ENCODE measurements at places on chromosomes 5 and 9.
A peak's percentile ranks its signal among the peaks of the same experiment; 100 is the strongest.

DNA sequence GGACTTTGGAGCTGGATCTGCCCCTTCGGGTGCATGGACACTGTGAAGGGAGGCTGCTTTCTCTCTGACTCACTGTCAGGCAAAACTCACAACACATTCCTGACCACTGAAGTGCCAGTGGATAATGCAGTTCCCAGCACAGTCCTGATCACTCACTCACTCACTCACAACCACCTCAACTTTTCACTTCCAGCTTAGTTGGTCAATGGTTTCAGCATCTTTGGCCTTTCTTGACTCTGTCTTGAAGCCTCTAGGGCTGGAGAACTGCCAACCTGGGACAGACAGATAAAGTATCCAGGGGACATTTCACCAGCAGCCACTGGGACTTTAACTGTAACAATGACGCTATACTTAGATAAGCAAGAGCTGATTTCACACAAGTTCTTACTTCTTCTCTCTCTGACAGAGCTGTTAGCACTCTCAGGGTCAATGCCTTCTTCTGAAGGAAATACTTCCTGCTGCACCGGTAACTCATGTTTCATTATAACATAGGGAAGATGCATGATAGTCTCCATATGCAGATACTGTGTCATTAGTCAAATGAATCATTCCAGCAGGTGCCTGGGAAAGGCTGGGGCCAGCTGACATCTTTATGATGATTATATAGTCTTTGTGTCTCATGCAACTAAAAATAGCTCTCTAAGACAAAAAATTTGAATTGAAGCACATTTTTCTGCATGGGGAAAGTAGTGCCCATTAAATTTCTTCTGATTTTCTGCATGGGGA is 499.0 kb downstream of the SEMA5A start:
- no peak for DNase-seq

DNA sequence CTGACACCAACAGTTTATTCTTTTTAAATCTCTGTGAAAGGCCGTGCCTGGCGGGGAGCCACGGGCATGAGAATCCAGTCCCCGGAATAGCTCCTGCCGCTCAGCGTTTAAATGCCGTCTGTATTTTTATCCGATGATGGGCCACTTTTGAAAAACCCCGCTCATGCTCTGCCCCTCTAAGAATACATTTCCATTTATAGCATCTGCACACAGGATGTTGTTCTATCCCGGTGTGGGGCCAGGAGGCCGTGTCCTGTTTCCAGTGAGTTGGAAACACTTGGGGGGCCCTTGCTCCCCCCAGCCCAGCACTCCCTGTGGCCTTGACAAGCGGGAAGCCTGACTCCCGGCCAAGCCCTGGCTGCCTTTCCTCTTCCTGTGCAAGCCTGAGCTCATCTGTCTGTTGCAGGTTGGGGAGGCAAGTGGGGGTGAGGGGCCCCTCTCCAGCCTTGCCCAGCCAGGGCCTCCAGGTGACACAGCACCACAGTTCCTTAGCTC is 39.0 kb downstream of the ERGIC1 start:
- no peak for DNase-seq

GRCh38 chr5:26024774-26025173 is 1013.6 kb downstream of the CDH9 start:
- peak; percentile 42 for DNase-seq

DNA sequence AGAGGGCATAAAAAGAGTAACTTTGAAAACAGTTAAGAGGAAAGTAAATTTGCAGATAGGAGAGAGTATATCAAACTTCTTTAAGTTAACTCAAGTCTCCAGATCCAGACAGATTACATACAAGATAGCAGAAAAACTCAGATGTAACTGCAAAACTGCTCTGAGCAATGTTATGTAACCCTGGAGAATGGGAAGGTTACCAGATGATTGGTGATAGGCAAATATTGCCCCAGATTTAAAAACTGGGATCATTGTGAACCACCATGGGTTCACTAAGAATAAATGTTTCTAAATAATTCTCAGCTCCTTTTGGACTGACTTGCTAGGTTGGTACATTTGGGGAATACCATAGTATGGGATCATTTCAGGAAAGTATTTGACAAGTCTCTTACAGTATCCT is 176.5 kb downstream of the ARL15 start:
- DNase-seq: no peak

GRCh38 chr5:133219296-133219695 is 167.5 kb downstream of the HSPA4 start:
- DNase-seq: peak; percentile 27

GRCh38 chr5:180135967-180136629 is 64.5 kb upstream of the RNF130 start:
- no peak for DNase-seq

DNA sequence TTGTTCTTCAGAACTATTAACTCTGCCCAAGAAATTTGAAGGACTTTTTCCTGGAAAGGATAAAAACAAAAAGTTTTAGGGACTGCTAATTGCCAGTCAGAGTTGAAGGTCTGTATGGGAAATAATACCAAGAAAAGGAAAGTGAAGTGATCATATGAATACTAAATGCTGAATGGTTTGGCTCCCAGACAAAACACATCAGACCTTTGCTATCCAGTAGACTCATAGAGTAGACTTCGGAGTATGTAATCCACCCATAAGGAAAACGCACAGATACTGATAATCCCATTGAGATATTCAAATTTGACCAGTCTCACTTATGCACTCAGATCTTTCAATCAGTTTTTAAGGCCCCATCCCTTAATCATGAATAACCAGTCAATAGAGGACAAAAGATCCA is 319.0 kb upstream of the PTGER4 start:
- no peak for DNase-seq

DNA sequence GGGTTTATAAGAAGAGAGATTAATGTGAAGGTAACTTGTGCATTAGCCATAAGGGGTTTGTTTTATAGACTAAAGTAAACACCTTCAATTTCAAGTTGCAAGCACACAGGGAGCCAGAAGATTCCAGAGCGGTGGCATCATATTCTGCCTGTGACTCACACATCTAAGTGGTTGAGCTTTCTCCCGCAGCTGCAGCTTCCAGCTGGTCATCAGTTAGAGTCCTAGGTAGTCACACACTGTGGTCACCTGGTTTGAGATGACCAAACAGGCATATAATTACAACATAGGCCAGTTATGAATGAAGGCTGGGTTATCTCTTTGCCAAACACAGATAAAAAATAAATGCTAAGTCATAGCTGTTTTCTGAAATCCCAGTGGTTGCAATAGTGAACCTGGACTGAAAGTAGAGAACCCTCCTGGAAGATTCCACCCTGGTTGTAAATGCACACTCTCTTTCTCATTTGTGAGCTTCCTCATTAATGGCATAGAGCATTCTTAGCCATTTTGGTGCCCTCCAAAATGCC is 171.3 kb downstream of the GDNF start:
- peak; percentile 93 for DNase-seq

DNA sequence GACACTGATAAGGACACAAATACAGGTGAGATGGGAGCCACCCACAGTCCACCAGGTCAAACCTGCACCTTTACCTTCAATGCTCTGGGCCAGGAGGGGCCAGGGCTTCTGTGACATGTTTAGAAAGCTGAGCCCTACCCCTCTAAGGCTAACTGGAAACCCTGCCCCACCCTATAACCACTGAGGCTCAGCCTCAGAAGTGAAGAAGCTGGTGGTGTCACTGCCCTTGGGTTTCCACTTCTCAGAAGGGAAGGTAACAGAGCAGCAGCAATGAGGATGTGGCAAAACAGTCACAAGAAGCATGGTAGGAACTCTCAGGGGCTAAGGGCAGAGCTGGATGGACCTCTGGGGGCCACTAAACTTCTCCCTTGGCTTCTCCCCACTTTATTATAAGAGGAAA is 6.0 kb downstream of the PDGFRB start:
- no peak for DNase-seq

GRCh38 chr5:95712347-95712958 is 18.7 kb upstream of the RHOBTB3 start:
- DNase-seq: peak; percentile 99

GRCh38 chr5:151798674-151799073 is 26.9 kb downstream of the G3BP1 start:
- DNase-seq: no peak

DNA sequence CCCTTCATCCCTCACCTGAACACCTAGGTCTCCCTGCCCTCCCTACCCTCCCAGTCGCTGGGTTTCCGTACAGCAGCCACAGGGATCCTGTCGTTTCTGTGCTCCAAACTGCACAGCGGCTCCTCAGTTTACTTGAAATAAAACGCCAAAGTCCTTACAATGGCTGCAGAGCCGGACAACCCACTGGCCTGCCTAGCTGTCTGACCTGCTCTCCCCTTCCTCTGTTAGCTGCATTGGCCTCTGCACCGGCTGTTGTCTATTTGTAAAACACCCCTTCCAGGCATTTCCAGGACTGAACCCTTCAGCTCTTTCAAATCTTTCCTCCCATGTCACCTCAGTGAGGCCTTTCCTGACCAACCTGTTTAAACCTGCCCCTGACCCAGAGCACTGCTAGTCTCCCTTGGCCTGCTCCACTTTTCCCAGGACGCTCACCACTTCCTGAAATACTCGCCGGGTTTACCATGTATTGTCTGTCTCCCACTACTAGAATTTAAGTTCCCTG is 9.1 kb upstream of the MGAT1 start:
- DNase-seq: no peak

GRCh38 chr5:98781520-98781919 is 8.1 kb downstream of the RGMB start:
- DNase-seq: no peak

GRCh38 chr5:111997711-111998110 is 240.7 kb upstream of the NREP start:
- DNase-seq: no peak

GRCh38 chr9:20209391-20210340 is 412.6 kb downstream of the MLLT3 start:
- DNase-seq: no peak

GRCh38 chr5:101534491-101535110 is 631.5 kb upstream of the ST8SIA4 start:
- peak; percentile 10 for DNase-seq

DNA sequence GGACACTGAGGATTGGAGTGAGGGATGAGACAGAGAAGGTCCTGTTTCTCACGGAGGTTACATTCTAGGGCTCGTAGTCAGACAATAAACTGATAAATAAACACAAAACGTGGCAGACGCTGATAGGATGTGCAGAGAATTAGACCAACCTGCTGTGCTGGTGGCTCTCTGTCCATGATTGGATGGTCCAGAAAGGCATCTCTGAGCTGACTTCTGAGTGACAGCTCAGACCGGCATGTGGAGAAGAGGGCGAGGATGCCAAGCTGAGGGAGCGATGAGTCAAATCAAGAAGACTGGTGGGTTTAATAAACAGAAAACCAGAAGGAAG is 132.3 kb upstream of the TAF11L2 start:
- no peak for DNase-seq

DNA sequence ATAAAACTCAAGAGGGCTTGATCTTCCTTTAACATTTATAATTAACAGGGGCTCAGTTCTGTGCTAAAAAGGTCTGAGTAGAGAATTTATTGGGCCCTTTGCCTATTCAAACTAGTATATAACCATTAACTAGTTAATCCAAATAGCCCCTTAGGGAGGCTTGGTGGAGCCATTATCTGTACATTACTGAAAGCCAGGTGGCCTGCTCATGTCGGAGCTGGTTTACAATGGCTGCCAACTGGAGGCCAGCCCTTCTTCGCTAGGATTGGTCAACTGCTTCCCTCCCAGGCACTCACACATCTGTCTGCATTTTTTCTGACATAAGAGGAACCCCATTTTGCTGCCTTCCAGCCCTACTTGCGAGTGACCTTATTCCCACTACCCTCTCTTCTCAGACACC is 30.4 kb upstream of the NDFIP1 start:
- DNase-seq: no peak

DNA sequence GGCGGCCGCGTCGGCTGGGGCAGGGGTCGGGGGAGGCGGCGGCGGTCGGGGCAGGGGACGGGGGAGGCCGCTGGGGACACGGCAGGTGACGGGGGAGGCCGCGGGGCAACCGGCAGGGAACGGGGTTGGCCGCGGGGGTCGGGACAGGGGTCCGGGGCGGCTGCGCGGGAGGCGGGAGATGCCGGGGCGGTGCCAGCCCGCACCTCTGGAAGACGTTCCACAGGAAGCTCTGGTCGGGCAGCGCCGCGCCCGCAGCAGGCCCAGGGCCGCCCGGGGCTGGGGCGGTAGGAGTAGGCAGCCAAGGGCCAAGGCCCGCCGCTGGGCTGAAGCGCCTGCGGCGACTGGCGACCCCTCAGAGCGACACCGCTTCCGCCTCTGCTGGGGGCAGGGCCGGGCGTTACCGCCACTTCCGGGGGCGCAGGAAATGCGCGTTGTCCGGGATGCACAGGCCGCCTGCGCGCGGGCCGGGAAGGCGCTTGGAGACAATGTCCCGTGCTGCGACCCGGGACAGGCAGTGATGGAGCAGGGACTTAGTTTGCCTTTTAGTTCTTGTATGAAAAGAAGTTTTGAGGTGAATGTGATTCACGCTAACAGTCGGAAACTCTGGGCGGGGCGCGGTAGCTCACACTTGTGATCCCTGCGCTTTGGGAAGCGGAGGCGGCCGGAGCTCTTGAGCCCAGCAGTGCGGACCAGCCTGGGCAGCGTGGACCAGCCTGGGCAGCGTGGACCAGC is 110.0 kb upstream of the LPCAT1 start:
- peak; percentile 94 for DNase-seq

DNA sequence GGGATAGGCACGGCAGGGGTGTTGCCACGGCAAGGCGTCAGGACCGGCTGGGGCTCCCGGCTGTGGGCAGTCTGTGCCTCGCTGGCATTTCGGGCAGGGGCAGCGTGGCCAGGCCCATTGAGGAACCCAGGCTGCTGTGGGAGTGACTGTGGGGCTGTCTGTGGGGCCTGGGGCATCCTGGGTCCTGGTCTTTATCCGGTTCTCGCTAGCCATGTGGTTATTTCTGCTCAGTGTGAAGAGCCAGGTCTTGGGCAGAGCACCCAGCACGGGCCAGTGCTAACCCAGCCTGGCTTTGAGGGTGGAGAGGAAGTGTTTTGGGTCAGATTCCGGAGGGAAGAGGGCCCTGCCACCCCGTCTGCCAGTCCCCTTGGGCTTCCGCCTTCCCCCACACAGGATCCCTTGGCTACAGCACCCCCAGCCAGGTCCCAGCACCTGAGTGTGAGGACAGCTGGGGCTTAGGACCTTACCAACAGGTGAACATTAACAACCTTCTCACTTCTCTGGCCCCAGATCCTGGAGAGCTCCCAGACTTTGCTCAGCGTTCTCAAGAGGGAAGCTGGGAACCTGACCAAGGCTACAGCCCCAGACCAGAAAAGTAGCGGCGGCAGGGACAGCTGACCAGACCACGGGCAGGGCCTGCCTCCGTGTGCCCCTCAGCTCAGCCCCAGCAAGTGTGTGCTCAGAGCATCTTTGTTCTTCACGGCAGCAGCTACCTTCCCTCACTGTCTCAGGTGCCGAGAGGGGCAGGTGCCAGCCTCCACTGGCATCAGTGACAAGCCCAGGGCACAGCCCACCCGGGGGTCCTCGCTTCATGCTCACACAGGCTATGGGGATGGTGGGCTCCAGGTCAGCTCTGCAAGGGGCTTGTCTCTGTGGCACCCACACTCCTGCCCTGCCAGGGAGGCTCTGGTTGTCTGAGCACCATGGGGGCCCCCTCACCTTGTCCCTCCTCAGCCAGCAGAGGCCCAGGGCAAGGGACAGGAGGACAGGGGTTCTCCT is 1.1 kb downstream of the SSNA1 start:
- DNase-seq: no peak

DNA sequence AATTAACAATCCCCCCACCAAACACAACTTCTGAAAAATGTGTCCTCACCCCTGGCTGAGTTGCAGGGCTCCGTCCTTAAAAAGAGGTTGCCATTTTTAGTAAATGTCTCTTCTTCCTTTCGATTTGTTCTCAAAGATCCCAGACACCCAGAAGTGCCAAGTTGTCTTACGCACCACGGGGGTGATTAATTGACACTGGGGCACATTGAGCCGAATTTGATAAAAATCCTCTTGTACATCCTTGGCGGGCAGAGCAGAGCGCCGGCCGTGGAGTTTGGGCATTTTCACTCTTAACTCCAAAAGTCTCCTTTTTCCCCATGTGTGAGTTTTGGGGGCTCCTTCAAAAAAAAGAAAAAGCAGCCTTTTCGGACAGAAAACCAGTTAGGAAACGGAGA is 4.5 kb downstream of the LMX1B start:
- no peak for DNase-seq
